ENCODE measurements at places on chromosomes 2 and 18.

- no peak for DNase-seq
These were observed 306.9 kb downstream of the ZNF516 start for GRCh38 chr18:76188097-76188496.

DNA sequence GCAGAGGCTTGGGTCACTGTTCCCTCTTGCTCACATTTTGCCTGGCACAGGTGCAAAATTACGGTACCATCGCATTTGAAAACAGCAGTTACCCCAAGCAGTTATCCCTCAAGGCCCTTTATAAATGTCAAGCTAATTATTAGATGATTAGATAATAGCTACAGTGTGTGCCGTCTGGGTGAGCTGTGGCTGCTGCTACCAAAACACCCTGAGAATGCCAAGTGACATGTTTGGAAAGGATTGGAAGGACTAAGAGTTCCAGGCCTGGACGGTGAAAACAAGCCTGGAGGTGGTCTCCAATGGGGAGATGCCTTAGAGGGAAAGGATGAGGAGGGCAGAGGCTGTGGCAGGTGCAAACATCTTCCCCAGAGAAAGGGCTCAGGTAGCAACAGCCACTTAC lies 120.6 kb downstream of the CAPN13 start:
- DNase-seq, result no peak

GRCh38 chr2:161122772-161123530 lies 37.3 kb upstream of the TANK start:
- DNase-seq, result no peak

- DNase-seq, result no peak
These were observed 11.7 kb downstream of the COLEC11 start for GRCh38 chr2:3606370-3607201.

GRCh38 chr2:2567776-2568175 lies 236.7 kb upstream of the MYT1L start:
- no peak for DNase-seq

DNA sequence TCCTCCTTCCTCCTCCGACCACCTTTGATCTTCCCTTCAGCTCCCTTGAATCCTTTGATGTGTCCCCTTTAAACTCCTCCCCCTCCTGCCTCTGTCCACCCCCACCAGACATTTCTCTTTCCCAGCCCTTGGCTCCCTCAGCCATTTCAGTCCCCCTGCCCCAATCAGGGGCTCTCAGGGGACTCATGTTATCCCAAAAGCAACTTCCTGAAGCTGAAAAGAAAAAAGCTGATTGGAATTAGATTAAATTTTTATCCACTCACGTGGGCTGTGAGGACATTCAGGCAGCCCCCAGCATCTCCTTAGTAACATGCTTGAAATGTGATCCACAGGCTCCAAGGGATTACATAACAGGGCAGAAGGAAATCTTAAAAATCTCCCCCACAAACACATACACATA lies 81.3 kb downstream of the NEURL3 start:
- no peak for DNase-seq

DNA sequence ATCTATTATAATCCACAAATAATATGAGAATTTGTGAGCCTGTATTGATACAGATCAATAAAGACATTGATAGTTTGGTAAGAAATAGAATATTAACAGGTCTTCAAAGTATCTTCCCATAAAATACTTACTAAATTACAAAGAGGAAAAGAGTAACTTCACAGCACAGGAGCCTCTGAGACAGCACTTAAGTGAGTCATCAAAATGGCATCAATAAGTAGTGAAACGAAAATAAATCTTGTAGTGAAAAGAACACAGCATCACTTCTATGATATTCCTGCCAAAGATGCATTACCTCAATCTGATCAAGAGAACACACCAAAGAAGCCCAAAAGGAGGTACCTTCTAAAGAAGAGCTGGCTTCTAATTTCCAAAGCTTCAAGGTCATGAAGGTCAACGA lies 116.4 kb downstream of the CBLN2 start:
- no peak for DNase-seq

GRCh38 chr2:191404568-191404991 lies 159.4 kb downstream of the MYO1B start:
- no peak for DNase-seq

GRCh38 chr2:68425503-68425902 lies 41.6 kb downstream of the FBXO48 start:
- no peak for DNase-seq

DNA sequence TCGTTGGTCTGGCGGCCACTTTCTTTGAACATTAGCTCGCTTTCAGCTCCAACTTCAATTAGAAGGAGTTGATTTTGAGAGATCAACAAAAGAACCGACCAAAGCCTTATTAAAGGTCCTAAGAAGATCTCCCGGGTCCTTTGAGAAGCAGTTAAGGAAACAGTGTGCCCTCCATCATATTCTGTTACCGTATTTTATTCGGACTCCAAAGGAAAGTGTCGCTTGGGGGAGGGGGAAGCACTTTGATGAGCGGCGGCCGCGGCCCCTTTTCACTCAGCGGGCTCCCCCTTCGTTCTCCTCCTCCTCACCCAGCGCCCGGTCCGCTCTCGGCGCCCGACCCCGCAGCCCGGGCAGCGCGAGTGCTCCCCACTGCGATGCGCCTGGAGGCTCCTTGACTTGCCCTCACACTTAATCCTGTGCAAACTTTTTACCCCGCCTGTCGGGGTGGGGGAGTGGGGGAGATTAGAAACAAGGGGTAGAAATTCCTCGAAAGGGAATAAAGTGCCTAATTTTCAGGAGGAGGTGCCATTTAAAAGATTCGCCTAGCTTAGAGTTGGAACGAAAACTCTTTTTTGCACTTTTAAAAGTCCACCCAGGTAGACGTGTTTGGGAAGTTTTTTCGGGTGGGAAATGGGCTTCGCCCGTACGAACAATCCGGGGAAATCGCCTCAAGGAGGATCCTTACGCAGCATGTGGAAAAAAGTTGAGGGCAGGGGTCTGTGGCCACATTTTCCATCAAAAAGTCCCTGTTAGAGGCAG lies 1.2 kb upstream of the OTX1 start:
- no peak for DNase-seq

DNA sequence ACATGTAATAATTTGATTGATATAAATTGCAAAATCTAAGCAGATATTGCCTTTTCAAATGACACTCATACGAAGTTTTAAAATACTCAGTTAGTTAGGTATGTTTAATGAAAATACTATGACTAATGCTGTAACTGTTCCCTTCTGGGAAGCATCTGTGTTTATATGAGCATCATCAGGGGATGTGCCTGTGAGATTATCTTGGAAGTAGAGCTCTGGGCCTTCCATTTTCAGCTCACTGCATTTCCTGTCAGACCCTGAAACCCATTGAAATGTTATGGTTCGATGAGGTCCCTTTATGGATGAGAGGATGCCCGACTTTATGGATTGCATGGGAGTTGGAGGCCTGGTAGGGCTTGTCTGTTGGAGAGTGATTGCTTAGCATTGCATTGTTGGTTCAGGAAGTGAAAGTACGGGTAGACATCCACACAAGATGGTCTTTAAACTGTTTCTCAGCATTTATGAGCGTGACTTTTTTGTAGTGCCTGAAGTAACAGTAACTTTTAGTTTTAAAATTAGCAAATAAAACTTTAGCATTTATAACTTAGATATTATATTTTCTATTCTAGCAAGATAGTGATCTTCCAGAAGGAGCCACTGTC lies 28.7 kb downstream of the ELP2 start:
- no peak for DNase-seq

- DNase-seq, result no peak
These were observed 400.0 kb upstream of the CELF4 start for GRCh38 chr18:37965572-37965970.

DNA sequence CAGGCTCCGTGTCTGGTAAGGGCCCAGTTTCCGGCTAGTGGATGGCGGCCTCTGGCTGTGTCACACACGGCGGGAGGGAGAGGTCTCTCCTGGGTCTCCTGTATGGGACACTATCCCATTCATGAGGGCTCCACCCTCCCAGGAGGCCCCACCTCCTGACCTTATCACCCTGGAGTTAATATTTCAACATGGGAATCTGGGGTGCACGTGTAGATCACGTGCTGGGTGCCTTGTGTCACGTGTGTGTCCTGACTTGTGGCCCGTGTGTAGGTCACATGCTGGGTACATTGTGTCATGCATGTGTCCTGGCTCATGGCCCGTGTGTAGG lies 9.9 kb downstream of the NEU4 start:
- no peak for DNase-seq

GRCh38 chr18:76488190-76488589 lies 6.9 kb downstream of the ZNF516 start:
- DNase-seq, result no peak

GRCh38 chr18:48051945-48052840 lies 121.7 kb upstream of the SMAD2 start:
- no peak for DNase-seq

GRCh38 chr18:77300579-77300978 lies 50.9 kb downstream of the GALR1 start:
- DNase-seq, result no peak

GRCh38 chr2:228819701-228820100 lies 451.4 kb downstream of the PID1 start:
- DNase-seq, result no peak

DNA sequence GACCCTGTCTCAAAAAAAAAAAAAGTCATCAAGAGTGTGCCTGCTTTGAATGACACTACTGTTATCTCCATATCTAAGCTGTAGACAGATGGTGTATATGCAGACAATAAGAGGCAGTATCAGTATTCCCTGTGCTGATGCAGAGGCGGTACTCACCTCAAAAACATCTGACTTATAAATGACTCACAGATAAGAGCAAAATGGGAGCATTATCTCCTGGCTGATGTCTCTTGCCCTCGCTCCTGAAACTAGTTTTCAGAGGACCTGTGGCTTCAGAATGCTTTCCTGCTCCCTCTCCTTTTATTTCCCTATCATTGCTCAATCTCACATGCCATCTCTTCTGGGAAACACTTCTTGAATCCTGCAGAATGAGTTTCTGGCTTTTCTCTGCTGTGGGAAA lies 289.6 kb downstream of the PTPRM start:
- DNase-seq, result no peak

- no peak for DNase-seq
These were observed 24.4 kb downstream of the HK2 start for GRCh38 chr2:74858281-74858680.

GRCh38 chr2:64873472-64873924 lies 115.7 kb upstream of the SLC1A4 start:
- DNase-seq, result no peak

DNA sequence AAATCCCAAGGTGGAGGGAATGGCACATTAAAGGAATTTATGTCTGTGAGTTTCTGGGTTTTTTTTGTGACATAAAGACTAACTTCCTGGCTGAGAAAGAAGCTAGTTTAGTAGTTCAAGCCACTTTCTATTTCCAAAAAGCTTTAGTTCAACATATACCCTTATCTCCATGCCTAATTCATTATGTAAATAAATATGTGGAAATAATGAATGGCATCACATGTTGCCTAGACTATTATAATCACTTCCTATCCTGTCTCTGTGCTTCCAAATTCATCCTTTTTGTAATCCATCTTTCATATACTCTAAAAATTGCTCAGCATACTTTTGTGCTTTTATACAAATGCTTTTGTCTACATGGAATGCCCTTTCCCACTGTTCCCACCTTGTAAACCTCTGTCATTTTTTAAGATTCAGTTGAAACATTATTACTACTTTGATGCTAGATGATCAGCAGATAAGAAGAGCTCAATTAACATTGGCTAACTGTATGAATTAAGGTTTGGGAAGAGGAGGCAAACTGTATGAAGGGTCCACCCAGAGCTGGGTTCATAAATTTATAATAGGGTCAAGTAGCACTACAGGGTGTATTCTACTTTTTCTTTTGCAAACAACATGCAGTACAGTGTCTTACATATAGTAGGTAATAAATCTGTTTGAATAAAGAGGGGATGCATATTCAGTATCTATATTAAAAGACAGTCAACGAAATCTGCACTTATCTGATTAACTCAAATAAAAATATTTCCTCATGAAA lies 61.7 kb upstream of the MTIF2 start:
- DNase-seq, result no peak

- no peak for DNase-seq
These were observed 43.9 kb downstream of the TBC1D8 start for GRCh38 chr2:101107241-101107640.

Measured in NCI-H1092 (cell line).